ENCODE measurements at places on chromosomes 2 and 18.

- peak; percentile 8 for DNase-seq
Measured at GRCh38 chr2:37268111-37268510, 36.7 kb downstream of the NDUFAF7 start.

DNA sequence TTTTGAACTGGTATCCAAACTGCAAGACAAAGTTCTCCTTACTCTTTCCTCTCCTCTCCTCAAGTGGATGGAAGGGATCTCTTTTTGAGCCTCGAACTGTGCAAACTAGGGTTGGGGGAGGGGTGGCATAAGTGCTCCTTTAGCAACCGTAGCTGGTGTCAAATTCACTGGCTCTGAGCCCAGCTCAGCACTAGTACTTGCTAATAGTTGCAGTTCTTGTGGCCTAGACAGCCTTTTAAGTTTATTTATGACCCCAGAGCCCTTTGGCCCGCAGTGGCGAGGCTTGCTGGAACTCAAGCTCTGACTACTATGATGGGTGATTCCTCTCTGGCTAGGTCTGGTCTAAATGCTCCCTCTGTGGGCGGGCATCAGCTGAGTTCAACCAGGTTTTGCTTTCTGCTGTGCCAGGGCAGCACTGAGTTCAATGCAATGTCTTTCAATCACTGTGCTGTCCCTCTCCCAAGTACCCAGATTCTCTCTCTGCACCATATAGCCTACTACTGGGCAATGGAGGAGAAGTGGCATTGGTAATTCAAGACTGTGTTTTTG is 528.4 kb upstream of the SYT4 start:
- DNase-seq = no peak

GRCh38 chr2:218882866-218883366 is 2.3 kb downstream of the WNT10A start:
- DNase-seq = no peak

- DNase-seq = peak; percentile 74
Measured at GRCh38 chr18:23499291-23499781, 4.0 kb upstream of the RMC1 start.
